ENCODE measurements at places on chromosomes 4 and X.

DNA sequence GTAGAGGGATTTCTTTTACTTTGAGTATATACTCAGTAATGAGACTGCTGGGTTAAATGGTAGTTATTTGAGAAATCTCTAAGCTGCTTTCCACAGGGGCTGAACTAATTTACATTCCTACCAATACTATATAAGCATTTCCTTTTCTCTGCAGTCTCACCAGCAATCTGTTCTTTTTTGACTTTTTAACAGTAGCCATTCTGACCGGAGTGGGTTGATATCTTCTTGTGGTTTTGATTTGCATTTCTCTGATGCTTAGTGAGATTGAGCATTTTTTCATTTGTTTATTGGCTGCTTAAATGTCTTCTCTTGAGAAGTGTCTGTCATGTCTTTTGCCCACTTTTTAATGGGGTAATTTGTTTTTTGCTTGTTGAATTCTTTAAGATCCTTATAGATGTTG is 43.3 kb downstream of the SPCS3 start:
- DNase-seq: no peak

- no peak for DNase-seq
Observed at GRCh38 chrX:11346121-11346682, 53.0 kb downstream of the AMELX start.

- no peak for DNase-seq
Observed at GRCh38 chr4:95985791-95986550, 146.1 kb downstream of the PDHA2 start.

DNA sequence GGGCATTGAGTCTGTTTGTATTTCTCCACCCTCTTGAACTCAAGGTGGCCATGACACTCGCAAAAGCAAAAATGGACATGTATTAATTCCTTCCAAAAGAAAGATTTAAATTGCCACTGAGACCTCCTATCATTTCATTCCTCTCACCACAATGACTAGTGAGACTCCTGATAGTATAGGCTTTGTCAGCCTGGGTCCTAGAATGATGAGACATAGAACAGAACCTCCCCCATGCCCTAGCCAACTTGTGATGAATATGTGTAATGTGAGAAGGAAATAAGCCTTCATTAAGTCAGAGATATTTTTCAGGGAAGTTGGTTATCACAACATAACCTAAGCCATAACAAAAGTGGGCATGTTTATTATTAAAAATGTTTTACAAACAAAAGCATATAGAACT is 62.5 kb downstream of the ASB9 start:
- DNase-seq: no peak

- DNase-seq: no peak
Observed at GRCh38 chrX:18885328-18886004, 98.4 kb downstream of the PHKA2 start.

- no peak for DNase-seq
Observed at GRCh38 chr4:48484494-48485168, 1.5 kb downstream of the SLC10A4 start.

GRCh38 chr4:112848911-112849310 is 200.5 kb upstream of the ANK2 start:
- no peak for DNase-seq

DNA sequence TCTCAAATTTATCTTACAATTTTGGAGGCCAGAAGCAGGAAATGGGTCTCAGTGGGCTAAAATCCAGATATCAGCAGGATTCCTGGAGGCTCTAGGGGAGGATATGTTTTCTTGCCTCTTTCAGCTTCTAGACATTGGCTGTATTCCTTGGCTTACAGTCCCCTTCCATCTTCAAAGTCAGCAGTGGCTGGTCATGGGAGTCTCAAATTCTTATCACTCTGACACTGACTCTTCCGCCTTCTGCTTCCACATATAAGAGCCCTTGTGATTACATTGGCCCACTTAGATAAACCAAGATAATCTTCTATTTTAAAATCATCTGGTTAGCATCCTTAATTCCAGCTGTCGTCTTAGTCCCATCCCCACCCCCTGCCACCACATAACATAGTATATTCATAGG is 113.0 kb downstream of the PCDH7 start:
- DNase-seq: no peak

GRCh38 chr4:182642831-182643230 is 274.4 kb downstream of the DCTD start:
- DNase-seq: no peak

DNA sequence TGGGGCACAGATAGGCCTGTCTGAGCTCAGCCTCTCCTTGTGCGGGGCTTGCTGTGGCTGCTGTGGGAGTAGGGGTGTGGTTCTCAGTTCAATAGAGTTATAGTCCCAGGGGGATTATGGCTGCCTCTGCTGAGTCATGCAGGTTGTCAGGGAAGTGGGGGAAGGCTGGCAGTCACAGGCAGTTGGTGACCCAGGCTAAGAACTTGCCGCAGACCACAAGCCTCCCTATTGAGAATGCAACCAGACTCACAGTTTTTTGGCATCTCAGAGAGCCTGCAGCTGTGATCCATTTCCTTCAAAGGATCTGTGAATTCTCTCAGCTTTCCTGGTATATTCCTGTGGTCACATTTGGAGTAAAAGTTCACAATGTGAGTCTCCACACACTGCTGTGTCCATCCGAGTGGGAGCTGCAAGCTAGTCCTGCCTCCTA is 364.9 kb downstream of the ZNF674 start:
- DNase-seq: peak; percentile 1

DNA sequence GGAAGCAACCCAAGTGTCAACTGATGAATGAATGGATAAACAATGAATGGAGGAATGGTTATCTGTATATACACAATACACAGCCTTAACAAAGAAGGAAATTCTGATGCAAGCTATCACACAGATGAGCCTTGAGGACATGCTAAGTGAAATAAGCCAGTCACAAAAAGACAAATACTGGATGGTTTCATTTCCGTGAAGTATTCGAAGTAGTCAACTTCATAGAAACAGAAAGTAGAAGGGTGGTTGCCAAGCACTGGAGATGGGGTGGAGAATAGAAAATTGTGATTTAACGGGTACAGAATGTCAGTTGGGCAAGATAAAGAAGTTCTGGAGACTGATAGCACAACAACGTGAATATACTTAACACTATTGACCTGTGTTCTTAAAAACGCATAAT is 28.2 kb downstream of the CENPU start:
- no peak for DNase-seq
